ENCODE measurements at places on chromosomes 12 and 14.

- peak; percentile 70 for DNase-seq
These were observed 47.8 kb downstream of the BTBD7 start for GRCh38 chr14:93285044-93285443.

DNA sequence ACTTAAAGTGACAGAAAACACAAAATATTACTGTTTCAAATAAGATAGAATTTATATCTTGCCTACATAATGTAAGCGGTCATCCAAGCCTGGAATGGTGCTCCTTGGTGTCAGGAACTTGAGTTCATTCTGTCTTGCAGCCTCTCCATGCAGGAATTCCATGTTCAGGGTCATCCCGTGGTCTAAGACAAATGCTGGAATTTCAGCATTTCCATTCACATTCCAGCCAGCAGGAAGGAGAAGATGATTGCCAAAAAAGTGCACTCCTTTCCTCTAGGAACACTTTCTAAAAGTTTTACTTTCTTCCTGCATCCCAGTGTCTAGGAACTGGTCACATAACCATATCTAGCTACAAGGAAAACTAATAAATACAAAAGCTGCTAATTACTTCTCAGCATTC lies 106.3 kb downstream of the PTPRO start:
- DNase-seq: no peak

DNA sequence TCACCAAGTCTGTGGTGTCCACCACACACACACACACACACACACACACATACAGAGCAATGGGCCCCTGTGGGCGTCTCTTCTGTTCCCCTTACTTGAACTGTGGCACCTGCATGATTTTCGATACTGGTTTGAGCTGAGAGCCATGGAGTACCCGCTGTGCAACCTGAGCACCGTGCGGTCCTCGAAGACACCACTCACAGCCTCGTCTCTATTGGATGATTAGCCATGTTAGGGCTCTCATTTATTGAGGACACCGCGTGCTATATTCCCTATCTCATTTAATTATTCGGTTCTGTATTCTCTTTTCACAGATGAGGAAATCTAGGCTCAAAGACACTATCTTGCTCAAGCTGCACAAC lies 623 bp upstream of the C14orf132 start:
- DNase-seq: no peak

GRCh38 chr14:76918782-76919394 lies 92.7 kb downstream of the LRRC74A start:
- peak; percentile 97 for DNase-seq

GRCh38 chr12:124480469-124481256 lies 86.7 kb downstream of the NCOR2 start:
- peak; percentile 91 for DNase-seq

DNA sequence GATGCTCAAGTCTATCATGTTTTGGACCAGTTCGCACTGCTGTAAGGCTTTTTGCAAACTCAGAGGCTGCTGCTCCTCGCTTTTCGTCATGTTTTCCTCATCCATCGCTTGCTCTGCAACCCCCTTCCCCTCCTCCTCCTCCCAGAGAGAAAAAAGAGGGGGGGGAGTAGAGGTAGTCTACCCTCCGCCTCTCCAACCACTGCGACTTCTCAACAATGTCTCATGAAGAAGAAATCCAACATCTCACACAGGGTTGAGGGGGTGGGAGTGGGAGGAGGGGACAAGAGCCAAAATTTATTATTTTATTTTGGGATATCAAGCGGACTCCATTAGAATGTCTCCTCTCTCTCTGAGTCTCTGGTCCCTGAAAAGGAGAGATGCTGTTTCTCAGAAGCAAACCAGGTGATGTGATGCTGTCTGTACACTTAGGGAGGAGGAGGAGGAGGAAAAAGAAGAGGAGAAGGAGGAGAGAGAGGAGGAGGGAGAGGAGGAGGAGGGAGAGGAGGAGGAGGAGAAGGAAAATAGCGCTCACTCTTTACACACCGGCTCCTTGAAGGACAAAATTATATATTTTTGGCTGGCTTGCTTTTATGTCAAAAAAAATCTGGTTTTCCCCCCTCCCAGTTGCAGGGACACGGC lies 520 bp downstream of the KSR2 start:
- no peak for DNase-seq

- peak; percentile 17 for DNase-seq
These were observed 144.0 kb downstream of the ADAMTS20 start for GRCh38 chr12:43407816-43408645.

DNA sequence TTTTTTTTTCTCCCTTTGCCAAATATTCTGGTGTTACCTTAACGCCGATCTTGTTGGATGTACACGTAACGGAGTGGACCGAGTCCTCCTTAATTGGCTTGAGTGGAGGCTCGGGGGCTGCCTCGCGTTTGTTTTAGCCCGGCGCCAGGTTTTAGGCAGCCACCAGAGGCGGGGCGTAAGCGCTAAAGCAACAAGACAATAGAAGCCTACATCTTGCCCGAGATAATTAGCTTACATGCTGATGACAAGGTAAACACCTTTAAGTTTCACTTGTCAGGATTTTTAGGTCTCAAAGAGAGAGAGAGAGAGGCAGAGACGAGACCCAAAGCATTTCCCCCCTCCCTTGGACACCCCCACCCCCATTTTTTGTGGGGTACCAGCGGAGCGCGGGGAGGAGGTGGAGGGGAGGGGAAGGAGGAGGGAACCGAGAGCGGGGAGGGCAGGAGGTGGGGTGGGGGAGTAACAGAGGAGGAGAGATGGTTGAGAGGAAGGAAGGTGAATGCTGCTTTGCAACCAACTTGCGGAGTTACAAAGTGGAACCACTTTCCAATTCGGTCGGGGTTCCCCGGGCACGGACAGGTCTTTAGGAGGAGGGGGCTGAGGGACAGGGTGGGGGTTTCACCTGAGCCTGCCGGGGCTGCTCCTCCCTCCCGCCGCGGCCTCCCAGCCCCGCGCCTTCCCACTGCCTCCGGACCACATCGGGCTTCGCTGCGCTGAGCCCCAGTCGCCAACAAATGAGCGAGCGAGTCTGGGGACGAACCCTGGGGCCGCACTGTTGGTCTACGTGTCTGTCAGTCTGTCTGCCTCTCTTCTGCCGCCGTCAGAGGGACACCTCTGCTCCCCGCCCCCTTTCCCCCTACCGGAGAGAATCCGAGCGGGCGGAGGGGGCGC lies at the start of gene NKX2-1:
NKX2-1 (minus strand) TSS at position 802 of the 891 bp plus-strand sequence; CDS start at position 699, 103 bp downstream.
- DNase-seq: no peak

- no peak for DNase-seq
These were observed 20.5 kb downstream of the UBC start for GRCh38 chr12:124893792-124894516.

- peak; percentile 86 for DNase-seq
These were observed 576 bp downstream of the ERP29 start for GRCh38 chr12:112013601-112014402.

DNA sequence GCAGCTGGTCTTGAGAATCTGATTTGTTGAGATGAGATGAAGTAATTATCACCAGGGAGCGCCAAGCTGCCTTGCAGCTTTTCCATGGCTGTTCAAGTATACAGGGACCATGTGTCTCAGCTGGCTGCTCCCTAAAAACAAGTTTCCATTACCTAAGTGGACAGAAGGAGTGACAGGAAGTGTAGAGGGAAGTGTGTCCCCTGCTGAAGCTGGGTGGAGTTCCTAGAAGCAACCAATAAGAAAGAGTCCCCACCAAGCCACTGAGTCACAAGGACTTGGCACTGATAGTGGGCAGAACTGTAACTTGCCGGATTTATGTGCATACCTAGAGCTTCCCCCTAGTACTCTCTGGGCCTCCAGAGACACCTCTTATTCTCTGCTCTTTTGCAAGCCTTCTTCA lies 1.5 kb upstream of the GPX2 start:
- no peak for DNase-seq

DNA sequence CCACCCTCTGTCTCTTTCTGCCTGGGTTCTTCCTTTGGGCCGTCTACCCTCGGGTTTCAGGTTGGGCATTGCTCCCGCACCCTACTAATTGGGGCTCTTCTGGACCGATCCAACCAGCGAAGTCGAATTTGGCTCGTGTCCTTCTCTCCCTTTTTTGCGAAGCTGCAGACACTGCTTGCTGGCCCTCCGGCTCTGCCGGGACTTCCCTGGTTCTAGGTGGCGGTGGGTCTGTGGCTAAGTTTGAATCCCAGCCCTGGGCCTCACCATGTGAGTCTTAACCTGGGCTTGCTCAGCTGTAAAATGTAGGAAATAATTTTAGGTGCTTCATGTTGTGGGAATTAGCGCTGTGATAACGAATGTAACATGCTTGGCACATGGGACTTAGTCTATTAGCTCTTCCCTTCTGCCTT lies 418 bp upstream of the CISTR start:
- no peak for DNase-seq

- peak; percentile 76 for DNase-seq
These were observed 4.4 kb downstream of the REM2 start for GRCh38 chr14:22887260-22887989.

DNA sequence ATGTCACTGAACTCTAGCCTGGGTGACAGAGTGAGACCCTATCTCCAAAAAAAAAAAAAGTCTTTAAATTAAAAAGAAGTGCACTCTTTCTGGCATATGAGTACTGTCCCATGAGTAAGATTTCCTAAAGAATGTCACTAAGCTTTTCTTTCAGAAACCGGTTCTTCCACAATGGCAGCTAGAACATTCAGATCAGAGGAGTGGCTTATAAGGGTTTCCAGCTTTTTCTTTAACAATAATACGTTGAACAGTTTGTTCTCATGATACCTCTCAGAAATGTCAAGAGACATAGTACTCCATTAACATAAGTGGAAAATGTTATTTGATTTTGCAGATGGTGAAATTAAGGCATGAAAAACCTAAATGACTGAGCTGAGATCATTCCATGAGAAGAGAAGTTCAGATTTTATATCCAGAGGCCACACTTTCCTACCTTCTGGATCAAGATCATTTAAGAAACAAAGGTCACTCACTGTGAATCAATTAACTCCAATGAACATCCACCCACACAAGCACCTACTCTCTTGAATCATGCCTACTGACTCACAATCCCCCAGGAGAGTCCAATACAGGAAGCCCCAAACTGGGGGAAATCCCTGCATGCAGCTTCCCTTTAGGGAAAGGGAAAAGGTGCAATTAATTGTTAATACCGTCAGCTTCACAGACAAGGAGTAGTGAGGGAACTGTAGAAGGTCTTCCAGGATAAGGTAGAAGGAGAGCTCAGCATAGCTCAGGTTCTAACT lies 86.9 kb downstream of the SPTSSA start:
- DNase-seq: no peak

- no peak for DNase-seq
These were observed 7.1 kb upstream of the ITPK1 start for GRCh38 chr14:93122826-93123225.

DNA sequence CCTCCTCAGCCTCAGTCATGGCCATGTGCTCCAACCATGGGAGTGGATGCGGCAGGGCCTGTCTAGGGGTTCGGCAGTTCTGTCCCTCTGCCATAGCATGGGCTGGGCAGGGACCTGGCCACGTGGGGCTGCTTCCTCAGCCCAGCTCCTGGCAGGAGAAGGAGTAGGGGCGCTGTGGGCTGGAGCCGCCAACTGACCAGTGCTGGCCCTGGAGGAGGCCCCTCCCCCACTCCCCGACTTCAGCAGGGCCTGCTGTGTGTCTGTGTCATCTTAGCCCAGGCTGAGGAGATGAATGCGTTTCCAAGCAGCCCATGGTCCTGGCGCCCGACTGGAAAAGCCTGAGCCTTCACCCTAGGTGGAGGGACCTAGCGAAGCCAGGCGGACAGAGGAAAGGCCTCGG lies 2.7 kb upstream of the PACS2 start:
- no peak for DNase-seq

DNA sequence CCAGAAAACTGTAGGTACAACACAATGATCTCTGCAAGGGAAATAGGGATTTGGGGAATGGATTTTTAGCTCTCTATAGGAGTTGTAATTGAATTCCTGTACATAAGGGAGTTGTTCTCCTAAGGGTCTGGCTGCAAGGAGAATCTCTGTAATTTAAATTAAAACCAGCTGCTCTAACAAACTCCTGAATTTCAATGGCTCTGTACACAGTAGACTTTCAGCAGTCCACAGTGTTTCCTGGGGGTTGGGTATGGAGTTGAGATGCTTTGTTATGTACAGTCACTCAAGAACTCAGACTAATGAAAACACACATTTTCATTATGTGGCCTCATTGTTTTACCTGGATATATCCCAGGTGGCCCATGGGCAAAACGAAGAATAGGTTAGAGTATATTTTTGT lies 93.2 kb downstream of the NAV3 start:
- DNase-seq: no peak

DNA sequence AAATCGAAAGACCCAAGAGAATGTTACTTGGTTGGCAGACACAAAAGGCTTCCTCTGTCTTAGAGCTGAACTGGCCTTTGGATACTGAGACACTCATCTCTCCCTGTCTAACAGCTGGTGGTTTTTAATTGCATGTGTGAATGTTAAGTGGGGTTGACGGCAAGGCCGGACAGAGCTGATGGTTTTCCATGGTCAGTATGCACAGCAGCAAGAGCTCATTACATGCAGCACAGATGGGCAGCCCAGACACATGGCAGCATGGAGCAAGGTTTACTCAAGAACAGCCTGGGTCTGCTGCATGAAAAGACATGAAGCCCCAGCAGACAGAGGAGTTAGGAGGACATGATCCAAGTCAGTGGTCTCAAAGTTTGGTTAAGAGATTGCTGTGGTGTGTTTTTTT lies 27.8 kb upstream of the CACNA2D4 start:
- no peak for DNase-seq

DNA sequence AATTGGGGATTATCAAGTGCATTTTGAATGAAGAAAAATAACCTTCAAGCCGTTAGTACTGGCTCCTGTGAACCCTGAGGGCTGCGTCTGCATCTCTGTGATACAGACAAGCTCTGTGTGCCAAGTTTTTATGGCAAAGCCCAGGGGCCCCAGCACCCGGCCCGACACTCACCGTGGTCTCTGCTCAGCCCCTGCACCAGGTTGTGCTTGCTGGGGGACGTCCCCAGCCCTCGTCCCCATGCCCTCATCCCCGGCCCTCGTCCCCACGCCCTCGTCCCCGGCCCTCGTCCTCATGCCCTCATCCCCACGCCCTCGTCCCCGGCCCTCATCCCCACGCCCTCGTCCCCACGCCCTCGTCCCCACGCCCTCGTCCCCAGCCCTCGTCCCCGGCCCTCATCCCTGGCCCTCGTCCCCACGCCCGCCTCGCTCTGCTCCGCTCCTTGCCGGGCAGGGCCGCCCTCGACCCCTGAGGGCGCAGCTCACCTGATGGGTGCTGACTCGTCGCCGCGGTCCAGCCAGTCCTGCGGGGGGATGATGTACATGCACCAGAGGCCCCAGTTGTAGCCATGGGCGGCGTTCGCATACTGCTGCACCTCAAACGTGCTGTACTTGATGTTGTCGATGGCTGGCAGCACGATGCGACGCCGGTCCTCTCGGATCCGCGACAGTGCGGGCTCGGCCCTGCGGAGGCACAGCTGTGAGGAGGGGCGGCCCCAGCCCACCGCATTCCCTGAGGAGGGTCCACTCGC lies 72.0 kb downstream of the GALNT9 start:
- DNase-seq: no peak

- DNase-seq: peak; percentile 4
These were observed 40.1 kb upstream of the YAF2 start for GRCh38 chr12:42278128-42278510.

- peak; percentile 83 for DNase-seq
These were observed 36.8 kb upstream of the TUBA1A start for GRCh38 chr12:49225576-49226166.

DNA sequence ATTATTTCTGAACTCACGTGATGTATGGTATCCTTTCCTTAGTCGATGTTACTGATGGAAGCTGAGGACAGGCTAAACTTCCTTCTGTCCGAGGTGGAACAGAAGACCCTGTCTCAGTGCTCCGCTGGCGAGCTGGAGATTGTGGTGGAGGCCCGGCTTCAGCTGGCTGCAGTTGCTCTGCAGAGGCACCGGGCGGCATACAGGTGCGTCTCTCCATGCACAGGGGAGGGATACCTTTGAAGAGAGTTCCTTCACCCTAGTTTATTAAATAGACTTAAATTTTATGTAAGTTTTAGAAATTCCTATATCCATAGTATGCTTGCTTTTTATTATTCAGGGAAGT lies 186.7 kb upstream of the NEDD1 start:
- no peak for DNase-seq

Data from iris pigment epithelial cell (primary cell).